ENCODE measurements at places on chromosomes 4 and X.

GRCh38 chrX:45232139-45232538 lies 31.5 kb upstream of the DIPK2B start:
- DNase-seq: no peak

GRCh38 chrX:131081772-131082740 lies 23.9 kb downstream of the ARHGAP36 start:
- DNase-seq: no peak

- peak; percentile 15 for DNase-seq
Observed at GRCh38 chrX:3549411-3549911, 164.0 kb downstream of the PRKX start.

DNA sequence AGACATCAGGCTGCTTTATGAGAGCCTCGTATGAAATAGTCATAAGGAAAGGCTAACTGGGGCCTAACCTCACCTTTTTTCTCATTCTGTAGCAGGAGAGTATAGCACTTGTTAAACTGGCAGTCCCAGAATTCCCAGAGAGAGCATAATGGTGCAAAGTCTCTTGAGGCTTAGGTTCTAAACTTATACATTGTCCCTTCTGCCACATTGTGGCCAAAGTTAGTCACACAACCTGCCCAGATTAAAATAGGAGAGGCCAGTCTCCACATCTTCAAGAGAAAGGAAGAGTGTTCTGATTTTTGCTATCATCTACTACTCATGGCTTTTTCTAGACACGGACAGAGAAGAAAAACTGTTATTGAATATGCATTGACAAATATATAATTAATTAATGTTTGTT lies 1588.9 kb upstream of the PCDH7 start:
- no peak for DNase-seq

DNA sequence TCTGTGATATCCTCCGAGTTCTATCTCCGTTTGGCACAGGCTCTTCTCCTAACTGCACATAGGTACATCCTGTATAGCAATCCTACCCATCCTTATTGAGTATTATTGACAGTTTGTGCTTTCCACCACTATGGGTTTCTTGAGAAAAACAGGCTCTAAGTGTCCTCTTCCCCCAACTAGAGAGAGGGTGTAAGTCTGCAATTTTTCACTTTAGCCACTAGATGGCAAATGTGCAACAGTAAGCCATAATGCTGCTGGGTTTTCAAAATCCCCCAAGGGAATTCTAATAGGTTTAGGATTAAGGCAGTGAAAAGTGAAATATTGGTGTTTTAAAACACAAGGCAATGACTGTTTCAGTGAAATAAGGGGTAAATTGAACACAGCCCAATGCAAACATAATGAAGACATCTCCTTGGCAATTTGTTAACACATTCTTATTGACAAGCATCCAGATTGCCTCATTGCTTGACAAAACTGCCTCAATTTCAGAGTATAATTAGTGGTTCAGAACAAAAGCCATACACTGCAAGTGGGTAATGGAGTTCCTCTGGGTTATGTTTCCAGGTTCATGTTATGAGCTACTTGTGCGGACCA lies 239.0 kb upstream of the HTR2C start:
- no peak for DNase-seq

GRCh38 chr4:168648929-168649328 lies 152.1 kb downstream of the PALLD start:
- DNase-seq: no peak

- DNase-seq: no peak
Observed at GRCh38 chr4:11021333-11021732, 336.8 kb upstream of the CLNK start.
